ENCODE measurements at places on chromosomes 16 and 17.

GRCh38 chr16:67150833-67151396, at the start of gene B3GNT9:
TSS of gene B3GNT9 (minus strand) at chr16:67150998. CDS start at chr16:67150485, 513 bp downstream.
- DNase-seq: no peak

DNA sequence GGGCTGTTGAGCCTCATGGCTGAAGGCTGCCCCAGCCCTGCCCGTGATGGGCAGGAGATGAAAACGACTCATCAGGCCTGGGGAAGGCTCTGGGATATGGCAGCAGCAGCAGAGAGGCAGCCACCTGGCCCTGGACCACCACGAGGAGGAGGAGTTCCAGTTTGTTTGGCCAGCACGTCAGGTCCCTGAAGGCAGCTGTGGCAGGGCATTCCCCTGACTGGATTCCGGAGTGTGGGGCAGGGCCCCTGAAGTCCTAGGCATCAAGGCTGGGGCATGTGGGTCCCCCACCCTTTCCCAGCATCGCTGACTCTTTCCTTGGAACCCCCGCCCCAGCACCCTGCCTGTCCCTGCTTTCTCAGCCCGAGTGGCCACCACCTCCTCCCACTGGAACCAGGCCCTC, 197.4 kb downstream of the ZNF423 start:
- no peak for DNase-seq

DNA sequence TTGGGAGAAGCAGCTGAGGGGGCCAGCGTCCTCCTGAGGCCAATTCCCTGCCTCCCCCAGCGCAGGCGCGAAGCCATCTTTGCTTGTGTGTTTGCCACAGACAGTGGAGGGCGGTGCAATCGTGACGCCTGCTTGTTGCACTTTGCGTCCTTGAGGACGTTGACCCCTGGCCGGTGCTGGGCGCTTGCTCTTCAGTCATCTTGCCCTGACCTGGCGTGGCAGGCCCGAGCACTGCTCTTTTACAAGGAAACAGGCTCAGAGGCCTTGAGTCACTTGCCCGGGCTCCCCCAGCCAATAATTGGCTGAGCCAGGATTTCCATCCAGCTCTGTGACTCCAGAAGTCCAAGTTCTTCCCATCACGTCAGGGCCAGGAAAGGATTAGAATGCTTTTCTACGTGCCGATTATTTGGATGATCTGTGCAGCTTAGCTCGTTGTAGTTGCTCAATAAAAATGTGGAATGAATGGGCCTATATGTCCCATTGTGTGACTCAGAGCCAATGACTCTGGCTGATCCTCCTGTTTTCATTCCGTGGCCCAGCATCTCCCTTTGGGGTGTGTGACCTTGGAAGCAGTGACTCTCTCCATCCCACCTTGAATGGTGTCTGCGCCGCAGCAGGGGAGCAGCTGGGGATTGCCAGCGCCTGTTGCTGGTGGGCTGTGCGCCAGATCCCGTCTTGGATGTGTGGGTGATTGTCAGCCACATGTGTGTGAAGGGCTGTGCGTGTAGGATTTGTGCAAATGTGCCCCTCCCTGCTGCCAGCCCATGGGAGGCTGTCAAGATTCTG, 214.1 kb downstream of the SEC14L1 start:
- no peak for DNase-seq

- DNase-seq: no peak
Measured at GRCh38 chr17:38509772-38510420, 81.6 kb downstream of the ARHGAP23 start.

DNA sequence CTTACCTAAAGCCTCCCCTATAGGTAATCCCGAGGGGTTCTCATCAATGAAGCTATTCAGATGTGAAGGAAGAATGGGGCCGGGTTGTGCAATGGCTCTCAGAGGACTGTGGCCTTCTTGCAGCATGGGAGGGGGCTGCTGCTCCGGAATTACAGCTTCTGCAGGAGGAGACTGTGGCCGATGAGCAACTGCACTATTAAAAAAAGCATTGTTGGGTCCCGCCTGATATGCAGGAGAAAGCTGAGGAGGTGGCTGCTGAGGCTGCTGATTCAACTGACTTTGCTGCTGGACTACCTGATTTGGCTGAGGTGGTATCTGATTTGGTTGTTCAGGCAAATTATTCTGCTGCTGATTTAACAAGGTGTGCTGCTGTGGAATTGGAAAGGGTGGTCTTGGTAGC, 64.8 kb downstream of the CACNG1 start:
- DNase-seq: no peak

DNA sequence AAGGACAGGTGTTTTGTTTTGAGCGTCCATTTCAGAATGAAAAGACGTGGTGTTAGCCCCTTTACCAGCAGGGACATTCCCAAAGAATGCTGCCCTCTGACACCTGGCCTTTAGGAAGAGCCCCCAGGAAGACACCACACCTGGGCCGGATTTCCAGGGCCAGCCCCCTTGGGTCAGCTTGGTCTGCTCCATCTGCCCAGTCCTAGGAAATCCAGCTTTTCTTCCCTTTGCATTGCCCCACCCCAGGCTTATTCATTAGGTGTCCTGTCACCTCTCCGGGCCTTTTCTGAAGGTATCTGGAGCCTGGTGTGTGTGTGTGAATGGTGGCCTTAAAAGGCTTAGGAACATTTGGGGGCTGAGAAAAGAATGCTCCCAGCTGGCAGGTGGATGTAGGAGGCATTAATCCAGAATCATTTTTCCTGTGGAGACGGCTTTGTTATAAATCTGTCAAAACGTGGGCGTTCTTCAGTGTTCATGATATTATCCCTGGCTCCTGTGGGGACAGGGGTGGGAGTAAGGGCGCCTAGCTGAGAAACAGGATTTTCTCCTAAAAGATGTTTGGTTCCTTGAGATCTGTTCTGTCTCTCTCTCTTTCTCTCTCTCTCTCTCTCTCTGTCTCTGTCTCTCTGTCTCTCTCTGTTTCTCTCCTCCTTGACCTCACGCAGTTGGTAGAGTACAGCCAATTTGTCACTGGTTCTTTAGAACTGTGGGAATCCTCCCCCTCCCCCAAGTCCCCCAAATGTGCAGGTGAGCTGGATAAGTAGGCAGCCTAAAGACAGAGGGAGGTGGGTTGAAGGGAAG, 84.0 kb downstream of the NTN1 start:
- no peak for DNase-seq

DNA sequence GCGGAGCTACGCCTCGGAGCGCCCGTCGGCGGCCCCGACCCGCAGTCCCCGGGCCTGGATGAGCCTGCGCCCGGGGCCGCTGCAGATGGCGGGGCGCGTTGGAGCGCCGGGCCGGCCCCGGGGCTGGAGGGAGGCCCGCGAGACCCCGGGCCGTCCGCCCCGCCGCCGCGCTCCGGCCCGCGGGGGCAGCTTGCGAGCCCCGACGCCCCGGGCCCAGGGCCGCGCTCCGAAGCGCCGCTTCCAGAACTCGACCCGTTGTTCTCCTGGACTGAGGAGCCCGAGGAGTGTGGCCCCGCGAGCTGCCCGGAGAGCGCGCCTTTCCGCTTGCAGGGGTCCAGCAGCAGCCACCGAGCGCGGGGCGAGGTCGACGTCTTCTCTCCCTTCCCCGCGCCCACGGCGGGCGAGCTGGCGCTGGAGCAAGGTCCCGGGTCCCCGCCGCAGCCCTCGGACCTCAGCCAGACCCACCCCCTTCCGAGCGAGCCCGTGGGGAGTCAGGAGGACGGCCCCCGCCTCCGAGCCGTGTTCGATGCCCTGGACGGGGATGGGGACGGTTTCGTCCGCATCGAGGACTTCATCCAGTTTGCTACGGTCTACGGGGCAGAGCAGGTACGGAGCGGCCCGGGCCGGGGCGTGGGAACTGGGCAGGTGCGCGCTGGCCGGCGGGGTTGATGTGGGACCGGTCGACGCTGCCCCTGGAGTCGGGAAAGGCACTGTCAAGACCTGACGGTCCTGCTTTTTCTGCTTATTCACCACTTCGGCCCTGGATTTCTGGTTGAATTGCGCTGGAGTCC, 861 bp downstream of the RAB11FIP3 start:
- DNase-seq: no peak

- DNase-seq: no peak
Measured at GRCh38 chr17:30995347-30995746, 24.5 kb downstream of the RNF135 start.

DNA sequence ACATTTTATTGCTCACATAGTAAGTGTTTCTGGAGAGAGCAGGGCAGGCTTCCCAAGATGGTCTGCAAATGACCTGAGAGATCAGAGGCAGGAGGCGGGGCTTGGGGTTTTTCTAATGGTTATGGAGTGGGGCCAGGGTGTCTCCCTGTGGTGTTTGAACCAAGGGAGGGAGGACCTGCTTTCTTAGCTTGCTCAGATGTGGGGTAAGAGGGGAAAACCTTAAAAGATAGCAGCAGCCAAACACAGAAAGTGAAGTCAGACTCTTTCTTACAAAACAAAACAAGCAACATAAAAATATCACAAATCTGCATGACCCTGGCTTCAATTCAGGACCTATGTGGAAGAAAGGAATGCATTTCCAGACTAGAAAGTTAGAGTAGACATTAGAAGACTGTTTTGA, 22.9 kb upstream of the DNAJA2 start:
- no peak for DNase-seq

DNA sequence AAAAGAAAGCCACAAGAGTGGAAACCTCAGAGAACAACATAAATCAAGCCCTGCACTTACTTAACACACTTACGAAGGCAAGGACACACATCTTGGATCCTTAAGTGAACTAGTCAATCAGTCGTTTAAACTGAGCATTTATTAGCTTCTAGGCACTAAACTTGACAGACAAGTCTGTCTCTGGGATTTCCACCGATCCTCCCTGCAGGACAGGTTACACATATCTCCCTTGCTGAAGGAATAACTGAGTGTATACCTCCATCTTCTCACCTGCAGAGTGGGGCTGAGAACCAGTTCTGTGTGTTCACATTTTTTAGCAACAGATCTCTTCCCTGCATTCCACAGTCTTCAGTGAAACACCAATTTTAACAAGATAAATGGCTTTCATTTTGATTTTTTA, 8.9 kb downstream of the GP2 start:
- DNase-seq: no peak

DNA sequence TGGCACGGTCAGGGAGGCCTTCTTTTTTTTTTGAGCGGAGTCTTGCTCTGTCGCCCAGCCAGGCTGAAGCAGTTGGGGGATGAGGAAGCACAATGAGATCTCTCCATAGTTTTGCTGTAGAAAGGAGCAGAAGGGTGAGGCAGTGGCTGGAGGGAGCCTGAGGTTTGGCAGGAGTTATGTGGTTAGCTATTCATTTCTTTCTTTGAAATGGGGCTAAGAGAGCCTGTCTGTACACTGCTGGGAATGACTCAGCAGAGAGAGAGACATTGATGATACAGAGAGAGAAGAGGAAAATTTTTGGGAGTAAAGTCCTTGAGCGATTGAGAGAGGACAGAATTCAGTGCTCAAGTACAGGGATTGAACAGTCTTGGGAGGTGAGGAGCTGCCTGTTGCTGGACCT, 22.1 kb downstream of the NOS2 start:
- DNase-seq: no peak

DNA sequence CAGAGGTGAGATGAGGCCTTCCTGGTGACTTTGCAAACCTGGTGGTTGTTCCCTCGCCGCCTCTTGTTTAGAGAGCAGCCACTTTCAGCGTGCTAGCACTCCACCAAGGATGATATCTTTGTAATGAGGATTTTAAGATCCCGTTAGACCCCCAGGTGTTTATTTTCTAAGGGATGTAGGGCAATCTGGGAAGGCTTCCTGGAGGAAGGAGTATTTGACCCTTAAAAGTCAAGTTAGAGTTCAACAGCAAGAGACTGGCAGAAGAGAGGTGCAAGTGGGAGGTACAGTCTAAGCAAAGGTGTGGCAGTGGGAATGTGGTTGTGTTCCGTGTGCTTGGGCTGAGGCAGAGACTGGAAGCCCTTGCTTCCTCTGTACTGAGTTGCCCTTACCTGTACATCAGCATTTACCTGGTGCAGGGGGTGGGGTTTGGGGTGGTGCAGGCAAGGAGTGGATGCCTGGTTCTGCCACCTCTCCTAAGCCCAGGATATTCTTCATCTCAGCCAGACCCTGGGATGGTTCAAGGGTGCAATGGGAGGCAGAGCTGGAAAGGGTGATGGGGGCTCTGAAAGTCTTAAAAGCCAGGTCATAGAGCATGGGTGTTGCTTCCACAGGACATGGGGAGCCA, 83.6 kb downstream of the SDR42E1 start:
- no peak for DNase-seq

Data from NCI-H187 (cell line).